ENCODE measurements at places on chromosomes 2 and 18. TPM values are rescaled to one million over a fixed set of nuclear protein-coding genes. Genes with fewer than 3 reads are reported as not detected.

SH2D6 gene
- total RNA-seq: 0.61 TPM

GRCh38 chr2:55327470-55328230 is 58.6 kb upstream of the MTIF2 start:
- no peak for DNase-seq

COL3A1 gene
- total RNA-seq: not detected

- no peak for DNase-seq
Measured at GRCh38 chr2:126765395-126765794, 109.4 kb downstream of the GYPC start.

DNA sequence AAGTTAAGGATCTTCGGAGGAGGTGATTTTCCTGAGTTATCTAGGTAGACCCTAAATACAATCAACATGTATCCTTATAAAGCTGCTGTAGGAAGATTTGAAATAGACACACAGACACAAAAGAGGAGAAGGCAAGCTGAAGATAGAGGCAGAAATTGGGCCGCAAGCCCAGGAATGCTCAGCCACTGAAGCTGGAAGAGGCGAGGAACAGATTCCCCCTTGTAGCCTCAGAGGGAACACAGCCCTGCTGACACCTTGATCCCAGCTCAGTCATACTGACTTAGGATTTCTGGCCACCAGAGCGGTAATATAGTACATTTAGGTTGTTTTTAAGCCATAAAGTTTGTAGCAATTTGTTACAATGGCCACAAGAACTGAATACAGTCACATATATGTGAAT is 90.9 kb downstream of the ETAA1 start:
- DNase-seq: no peak

DNA sequence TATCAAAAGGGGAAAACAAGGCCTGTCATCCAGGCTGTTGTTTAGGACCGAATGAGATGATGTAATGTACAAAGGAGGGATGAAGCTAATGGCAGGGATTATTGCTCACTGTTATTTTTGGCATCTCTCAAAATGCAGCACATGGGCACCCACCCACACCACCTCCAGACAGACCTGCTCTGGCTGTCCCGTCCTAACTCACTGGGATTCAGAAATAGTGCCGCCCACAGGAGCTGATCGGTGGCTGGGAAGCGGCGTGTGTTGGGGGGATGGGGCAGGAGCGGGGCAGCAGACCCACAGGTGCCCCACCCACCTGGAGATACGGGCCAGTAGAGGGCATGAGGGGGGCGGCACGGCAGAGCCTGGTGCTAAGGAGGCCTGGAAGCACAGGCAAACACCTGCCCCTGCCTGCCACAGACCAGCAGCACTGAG is 52.2 kb downstream of the CRACDL start:
- DNase-seq: no peak
